ENCODE measurements at places on chromosomes 4 and X.

GRCh38 chr4:182778222-182778982 is 138.8 kb downstream of the DCTD start:
- no peak for DNase-seq

- DNase-seq, result no peak
Measured at GRCh38 chr4:38905652-38906385, 38.2 kb downstream of the FAM114A1 start.

- DNase-seq, result no peak
Measured at GRCh38 chr4:94715726-94716125, 42.0 kb upstream of the BMPR1B start.

DNA sequence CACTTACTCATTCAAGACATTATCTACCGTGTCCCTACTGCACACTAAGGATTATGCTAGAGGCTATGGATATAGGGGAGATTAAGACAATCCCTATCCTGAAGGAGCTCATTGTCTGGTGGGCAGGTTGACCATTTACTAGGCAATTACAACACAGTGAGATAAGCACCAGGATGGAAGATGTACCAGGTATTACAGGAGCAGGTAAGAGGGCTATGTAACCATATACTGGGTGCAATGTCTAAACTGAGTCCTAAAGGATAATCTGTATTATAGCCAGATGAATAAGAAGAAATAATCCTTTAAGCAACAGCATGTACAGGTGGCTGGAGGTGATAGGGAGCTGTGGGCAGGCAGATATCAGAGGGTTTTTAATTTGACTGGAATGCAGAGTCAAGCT is 113.3 kb upstream of the TBC1D9 start:
- no peak for DNase-seq

DNA sequence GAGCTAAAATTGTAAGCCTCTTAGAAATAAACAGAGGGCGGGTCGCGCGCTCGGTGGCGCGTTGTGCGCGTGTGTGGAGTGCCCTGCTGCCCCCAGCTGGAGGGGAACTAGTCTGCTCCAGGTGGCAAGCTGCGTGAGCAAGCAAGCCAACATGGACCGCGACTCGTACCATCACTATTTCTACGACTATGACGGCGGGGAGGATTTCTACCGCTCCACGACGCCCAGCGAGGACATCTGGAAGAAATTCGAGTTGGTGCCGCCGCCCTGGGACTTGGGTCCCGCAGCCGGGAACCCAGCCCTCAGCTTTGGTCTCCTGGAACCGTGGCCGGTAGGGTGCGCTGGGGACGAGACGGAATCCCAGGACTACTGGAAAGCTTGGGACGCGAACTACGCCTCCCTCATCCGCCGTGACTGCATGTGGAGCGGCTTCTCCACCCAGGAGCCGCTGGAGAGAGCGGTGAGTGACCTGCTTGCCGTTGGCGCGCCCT is 66.1 kb downstream of the DNAAF6 start:
- no peak for DNase-seq

- no peak for DNase-seq
Measured at GRCh38 chr4:5647351-5647750, 61.0 kb downstream of the EVC2 start.

DNA sequence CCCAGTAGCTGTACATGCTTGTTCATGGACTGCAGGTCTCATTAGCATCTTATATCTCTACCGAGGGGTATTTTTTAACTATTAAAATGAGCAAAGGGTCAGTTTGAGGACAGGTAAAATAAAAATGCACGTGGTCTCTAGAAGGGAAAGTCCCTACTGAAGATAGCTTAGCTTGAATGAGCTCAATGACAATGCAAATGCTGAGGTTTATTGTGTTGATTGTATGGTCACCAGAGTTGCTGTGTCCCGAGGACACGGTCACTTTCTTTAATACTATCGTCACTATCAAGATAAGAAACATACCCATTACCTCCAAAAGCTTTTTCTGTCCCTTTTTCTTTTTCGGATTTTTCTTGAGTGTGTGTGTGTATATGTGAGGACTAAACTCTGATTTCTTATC is 250.5 kb upstream of the PRKX start:
- DNase-seq, result no peak

DNA sequence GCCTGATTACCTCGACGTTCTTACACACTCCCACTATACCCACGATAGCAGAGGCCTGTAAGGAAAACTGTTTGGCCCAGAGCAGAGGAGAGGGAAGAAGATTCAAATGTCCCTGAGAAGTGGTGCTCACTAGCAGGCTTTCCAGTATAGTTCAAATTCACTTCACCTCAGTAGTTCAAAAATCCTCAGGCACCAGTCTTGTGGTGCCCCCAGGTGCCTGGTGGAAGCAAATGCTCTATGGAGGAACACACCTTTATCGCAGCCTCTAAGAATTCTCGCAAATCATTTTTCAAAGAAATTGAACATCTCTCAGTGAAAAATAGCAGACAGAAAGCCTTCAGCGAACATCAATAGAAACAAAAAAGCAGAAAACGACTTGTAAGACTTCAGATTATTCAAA is 12.2 kb upstream of the MTMR1 start:
- no peak for DNase-seq

GRCh38 chrX:131745942-131746489 is 202.1 kb downstream of the OR13H1 start:
- no peak for DNase-seq

DNA sequence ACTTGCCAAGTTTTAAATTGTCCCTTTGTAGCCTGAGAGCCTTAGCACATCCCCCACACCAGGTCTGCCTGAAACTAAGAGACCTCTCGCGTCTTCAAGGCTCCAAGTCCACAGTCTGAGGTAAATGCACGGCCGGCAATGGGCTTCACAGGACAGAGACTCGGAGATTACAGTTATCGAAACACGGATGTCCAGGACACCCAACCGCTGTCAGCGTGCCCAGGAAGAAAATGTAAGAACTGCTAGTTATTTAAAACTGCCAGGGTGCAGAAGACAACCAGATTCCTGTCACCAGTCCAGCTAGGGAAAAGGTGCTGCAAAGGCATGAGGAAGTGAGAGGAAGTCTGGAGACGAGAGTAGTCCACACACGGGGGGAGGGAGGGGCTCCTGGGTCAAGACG is 28.9 kb downstream of the ZNF827 start:
- DNase-seq, result peak; percentile 72

GRCh38 chr4:120065974-120066516 is 603 bp downstream of the MAD2L1 start:
- DNase-seq, result no peak

DNA sequence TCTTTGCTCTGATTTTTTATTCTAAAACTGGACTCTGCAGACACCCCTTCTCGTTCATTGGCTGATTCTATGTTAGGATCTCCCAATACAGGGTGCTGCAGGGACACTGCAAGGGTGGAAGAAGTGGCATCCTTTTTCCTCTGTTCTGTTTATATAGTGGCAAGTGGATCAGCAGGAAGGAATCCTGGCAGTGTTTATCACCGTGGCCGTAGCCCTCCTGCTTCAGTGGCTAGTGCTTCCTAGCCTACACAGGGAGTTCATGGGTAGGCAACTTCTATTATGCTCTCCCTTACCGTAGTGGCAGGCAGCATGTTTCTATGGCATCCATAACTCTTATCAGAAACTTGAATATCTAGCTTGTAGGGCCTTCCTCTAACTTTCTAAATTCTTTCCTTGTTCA is 6.4 kb upstream of the AP1AR start:
- DNase-seq, result no peak

DNA sequence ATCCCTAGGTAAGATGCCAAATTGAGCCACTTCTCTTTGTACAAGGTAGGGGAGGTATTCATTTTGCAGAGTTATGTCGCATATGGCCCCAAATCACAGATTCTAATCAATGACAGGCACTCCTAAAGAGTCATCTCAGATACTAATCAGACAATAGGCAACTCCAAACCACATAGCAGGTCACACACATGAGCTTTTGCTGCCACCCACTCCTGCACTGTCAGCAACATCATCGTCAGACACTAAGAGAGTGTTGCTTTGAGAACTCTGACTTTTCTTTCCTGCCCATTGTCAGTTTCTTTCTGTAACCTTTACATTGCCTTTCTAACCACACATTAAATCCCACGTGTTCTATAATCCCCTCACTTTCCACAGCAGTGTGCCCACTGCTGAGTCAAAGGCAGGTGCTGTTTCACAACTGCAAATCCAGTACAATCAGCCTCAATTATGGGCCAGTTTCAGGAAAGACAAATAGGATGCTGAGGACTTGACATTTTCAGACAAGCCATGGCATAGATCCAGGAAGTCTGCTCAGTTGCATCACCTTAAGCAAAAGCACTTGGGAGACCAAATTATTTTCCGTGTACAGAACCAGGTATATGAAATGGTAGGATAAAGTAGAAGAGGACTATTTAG is 23.5 kb downstream of the TMEM31 start:
- no peak for DNase-seq

DNA sequence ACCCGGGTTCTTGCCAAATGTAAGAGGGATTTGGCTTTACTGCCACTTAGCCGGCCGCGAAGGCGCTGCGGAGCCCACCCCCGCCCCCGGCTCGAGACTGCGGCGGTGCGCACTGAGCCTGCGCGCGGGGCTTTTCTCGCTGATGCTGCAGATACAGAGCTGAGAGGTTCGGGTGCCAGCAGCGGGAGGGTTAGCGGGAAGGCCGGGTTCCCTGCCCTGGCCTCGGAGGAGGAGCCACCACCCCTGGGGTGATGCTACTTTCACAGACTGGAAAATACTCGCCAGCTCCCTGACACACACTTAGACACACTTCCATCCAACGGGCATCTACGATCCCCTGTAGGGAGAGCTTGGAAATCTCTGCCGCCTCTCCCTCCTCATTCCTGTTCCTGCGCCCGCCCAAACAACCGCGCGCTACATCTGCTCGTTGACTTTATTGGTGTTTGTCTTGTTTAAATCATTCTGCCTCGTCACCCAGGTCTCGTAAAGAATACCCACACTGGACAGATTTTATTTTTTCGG is 2.1 kb upstream of the PCDH7 start:
- DNase-seq, result peak; percentile 48

DNA sequence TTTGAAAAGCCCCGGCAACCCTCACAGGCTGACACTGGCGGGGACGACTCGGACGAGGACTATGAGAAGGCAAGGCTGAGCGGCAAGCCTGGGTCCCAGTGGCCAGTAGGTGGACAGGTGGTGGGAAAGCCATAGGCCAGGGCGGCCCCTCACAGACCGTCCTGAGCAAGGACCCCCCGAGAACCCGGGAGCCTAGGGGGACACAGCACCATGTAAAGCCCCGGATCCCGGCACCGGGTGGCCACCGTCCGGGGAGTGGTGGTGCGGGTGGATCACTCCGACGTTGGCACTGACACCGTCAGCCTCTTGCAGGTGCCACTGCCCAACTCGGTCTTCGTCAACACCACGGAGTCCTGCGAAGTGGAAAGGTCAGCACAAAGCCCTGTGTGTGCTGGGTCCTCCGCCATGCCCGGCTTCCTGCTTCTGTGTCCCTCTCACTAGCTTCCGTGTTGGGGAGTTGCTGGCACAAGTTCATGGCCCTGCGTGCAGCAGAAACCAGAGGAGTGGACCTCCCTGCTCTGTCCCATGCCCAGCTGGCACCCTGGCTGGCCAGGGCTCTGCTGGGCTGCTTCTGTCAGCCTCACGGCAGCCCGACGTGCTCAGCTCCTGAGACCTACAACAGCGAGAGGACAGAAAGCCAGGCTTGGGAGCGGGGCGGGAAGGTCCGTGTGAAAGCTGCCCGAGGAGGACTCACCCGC is 11.9 kb upstream of the ADD1 start:
- no peak for DNase-seq

DNA sequence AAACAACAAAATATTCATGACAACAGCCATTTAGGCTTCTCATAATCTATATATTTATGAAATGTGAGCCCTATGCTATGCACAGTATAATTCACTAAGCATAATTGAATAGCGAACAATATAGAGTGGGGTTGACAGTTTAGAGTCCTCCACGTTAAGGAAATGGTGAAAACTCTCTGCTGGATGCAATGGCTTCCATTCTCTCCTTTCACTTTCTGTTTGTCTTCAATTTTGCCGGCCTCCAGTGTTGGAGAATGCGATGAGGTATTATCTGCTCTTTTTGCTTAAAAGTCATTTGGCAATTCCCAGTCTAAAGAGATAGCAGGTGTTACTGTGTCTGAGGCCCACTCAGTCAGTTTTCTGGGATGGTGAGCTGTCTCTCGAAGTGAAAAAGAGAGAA is 52.1 kb downstream of the NPY5R start:
- no peak for DNase-seq

DNA sequence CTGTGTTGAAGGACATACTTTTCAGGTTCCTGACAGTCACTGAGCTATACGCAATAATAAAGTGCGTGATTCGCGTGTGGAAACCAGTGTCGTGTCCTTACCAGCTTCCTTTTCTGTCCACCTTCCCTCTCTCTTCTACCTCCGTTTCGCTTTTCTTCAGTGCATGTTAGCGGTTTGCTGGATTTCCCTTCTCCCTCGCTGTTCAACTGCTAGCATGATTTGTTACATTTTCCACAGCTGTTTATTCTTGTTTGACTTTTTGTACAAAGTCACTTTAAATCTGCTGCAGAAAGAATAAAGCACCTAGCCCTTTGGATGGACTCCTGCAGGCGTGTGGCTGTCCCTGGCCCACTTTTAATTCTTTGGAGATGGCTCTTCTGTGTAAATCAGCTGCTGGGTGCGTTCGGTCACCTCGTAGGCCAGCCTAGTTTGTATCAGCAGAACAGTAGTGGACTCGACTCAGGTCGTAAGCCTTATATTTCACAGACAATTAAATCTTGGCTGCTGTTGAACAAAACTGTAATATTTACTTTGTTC is 8.9 kb upstream of the HAND2 start:
- no peak for DNase-seq

GRCh38 chr4:69093681-69094080 is 2.6 kb upstream of the UGT2B7 start:
- no peak for DNase-seq

GRCh38 chr4:152784490-152785350 is 5.0 kb downstream of the ARFIP1 start:
- no peak for DNase-seq

GRCh38 chrX:29666366-29666765 is 549.0 kb upstream of the MAGEB2 start:
- no peak for DNase-seq

Measured in left colon (tissue), 2 donors.